ENCODE measurements at places on chromosomes 3 and 15.

- no peak for DNase-seq
Measured at GRCh38 chr15:74336061-74337005, 31.1 kb downstream of the CYP11A1 start.

DNA sequence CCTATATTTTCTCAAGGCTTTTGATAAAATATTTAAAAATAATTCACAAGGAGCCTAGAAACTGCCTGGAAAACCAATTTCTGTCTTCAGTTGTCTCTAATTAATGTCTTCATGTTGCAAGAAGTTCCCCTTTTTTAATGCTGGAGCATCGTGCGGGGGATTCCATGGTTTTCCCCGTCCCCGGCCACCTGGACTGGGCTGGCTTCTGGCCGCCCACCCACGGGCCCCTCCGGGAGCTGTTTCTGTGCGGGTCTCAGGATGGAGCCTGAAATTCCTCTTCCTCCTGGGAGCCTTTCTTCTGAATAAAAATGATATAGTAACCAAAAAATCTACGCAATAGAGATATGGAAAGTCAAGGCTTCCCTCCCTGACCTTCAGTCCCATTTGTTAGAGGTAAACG, 8.1 kb upstream of the LRRK1 start:
- DNase-seq: no peak

GRCh38 chr3:105835606-105836005, 33.2 kb downstream of the CBLB start:
- no peak for DNase-seq

- peak; percentile 19 for DNase-seq
Measured at GRCh38 chr3:89098964-89099585, 8.3 kb upstream of the EPHA3 start.

- DNase-seq: no peak
Measured at GRCh38 chr3:83928903-83929302, 1029.9 kb upstream of the CADM2 start.

GRCh38 chr3:124492824-124493223, 237.4 kb upstream of the UMPS start:
- no peak for DNase-seq

GRCh38 chr3:37912052-37912733, 50.5 kb downstream of the CTDSPL start:
- DNase-seq: no peak

- DNase-seq: no peak
Measured at GRCh38 chr3:106593381-106593780, 724.6 kb upstream of the CBLB start.

All from CD4-positive, alpha-beta T cell treated with Interleukin-1 beta for 1 hour (primary cell).